ENCODE measurements at places on chromosomes 12 and 14.

GRCh38 chr12:2751230-2751629, 43.5 kb upstream of the FKBP4 start:
- DNase-seq, result no peak

DNA sequence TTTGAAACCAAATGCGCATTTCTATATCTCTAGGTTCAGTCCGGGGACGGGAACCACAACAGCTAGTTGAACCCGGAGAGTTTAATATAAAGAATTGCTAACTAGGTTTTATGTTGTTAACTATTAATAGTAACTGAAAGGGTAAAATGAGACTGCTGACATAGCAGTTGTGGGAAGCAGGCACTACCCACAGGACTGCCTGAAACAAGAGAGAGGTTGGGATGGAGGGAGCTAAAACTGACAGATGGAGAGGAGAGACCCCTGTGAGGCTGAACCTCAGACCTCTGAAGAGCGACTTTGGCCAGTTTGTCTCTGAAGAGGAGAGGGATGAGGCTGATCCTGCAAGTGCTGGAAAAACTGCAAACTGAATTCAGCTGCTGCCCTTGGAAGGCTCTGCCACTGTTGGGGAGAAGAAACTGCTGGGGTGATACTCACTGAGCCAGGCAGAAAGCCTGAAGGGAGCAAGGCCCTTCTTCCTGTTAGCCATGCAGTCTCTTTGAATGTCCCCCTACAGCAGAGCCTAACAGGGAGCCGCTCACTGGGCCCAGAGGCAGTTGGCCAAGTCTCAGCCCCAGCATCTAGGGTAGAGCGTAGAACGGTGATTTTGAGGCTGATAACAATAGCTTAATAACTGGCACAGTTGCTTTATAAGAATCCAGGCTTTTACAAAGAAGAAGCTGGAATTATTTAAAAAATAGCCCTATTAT, 172.2 kb downstream of the NPAS3 start:
- DNase-seq, result no peak

DNA sequence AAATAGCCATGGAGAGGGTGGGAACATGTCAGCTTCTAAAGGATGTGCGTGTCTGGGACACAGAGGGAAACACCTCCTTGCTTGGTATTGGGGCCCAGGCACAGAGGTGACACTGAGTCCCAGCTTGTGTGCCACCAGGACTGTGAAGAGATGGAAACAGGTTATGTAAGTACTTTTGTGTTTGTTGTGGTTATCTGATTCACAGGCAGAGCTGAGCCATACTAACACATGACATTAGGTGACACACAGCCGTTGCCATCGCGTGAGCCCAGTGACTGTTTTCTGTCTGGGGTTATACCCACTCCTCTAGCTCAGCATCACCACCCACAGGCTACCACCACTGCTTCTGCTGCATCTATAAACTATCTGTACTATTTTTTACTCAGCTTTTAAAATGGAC, 12.1 kb upstream of the FLVCR2 start:
- DNase-seq, result no peak

GRCh38 chr14:72060917-72061316, 128.7 kb downstream of the RGS6 start:
- DNase-seq, result no peak

- DNase-seq, result no peak
These were observed 99.0 kb downstream of the LIN7A start for GRCh38 chr12:80838708-80839107.

GRCh38 chr14:68331426-68331825, 461.4 kb downstream of the ZFP36L1 start:
- no peak for DNase-seq

DNA sequence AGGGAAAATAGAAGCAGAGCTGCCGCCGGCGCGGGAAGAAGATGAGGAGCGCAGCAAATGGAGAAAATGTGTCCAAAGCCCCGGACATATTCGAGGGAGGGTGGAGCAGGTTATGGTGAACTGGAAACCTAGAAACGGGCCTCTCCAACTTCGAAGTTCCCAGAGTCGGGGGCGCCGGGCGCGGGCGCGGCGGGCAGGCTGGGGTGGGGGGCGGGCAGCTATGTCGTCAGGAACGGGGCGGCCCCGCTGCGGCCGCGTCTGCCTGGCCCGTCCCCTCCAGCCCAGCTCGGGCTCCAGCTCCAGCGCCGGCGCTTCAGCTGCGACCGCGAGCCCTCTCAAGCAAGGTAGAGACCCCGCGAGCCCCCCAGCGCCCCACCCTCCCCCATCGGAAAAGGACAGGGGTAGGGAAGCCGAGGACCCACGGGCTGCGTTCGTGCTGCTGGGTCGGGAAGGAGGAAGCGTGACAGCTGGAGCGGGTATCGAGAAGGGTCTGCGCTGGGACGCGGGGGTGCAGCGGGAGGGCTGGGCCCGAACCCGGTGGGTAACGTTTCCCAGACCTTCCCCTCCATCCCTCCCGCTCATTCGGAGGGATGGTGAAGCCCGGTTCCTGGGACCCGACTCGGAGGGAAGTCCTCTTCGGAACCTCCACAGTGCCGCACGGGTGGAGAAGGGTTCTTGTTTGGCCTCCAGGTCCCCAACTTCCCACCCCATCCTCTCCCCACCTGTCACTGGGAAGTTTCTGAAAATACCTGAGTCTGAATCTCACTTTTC, 1.0 kb downstream of the DGKA start:
- no peak for DNase-seq

- no peak for DNase-seq
These were observed 867 bp downstream of the RHOJ start for GRCh38 chr14:63205044-63205575.

GRCh38 chr14:38224338-38224737, 16.6 kb downstream of the SSTR1 start:
- DNase-seq, result no peak

GRCh38 chr12:107586256-107586970, 99.2 kb upstream of the PWP1 start:
- DNase-seq, result no peak

GRCh38 chr14:61585598-61586543, 109.4 kb upstream of the HIF1A start:
- no peak for DNase-seq

DNA sequence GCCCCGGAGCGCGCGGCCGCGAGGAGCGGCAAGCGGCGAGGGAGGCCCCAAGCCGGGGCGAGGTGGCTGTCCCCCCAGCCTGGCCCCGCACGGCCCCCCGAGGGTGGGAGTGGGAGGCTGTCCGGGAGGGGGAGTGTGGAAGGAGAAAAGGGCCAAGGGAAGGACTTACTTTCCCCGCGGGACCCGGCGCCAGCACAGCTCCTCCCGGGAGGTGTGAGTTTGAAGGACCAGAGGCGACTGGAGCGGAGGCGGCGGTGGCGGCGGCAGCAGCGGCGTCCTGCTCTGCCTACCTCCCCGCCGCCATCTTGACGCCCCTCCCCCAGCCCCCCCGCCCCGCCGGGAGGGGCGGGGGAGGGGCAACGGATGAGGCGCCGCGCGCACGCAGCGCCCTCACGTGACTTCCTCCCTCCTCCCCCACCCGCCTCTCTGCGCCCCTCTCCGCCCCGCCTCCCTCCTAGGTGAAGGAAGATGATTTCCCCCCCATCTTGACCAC, at the start of gene SBNO1:
TSS of gene SBNO1 (minus strand) at position 316 of the 493 bp plus-strand sequence. CDS start 14,406 bp downstream, outside the sequence.
- DNase-seq, result no peak

DNA sequence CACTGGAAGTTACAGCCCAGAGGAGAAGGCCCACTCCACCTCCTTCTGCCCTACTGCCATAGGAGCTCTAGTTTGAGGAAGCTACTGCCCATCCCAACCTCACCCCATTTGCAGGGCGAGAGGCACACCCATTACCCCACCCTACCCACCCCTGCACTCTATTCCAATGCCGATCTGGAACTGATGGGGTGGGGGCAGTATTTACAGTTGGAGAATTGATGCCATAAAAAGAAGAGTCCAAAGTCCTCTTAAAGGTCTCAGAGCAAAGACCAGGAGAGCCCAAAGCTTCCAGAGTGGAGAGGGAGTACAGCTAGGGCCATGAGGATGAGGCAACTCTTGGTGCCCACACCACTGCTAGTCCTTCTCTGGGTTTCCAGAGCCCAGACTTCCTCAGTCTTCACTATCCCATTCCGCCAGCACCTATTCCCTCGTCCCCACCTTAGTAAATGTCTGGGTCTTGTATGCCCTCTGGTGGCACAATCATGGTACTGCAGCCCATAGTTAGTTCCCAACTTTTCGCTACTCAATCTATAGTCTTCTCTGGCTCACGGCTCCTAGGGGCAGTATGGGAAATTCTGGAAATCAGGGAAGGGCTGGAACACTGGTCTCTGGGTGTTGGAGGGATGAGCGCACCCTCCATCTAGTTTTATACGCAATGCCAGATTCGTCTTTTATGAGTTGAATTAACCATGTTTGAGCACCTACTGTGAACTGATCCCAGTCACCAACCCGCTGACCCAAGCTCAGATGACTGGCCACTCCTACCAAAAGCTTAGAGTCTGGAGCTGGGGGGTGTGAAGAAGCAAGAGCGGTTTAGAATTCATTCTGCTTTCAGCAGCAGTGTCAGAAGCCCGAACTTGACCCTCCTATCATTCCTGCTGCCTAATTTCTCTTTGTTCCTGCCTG, 6.9 kb upstream of the ADCY6 start:
- no peak for DNase-seq

DNA sequence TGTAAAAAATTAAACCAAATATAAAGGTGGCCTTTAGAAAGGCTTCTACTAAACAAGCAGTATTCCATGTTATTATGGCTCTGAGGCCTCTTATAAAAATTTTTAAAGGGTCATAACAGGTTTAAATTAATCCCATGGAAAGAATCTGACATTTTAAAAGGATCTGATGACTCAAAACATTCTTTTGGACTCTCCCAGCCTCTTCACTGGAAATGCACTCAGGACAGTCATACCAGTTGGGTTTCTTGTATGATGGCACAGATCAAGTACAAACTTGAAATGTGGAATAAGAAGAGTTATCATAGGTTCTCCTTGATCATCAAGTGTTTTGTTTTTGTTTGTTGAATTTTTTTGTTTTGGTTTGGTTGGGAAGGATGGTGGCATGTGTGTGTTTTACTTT, 50.8 kb downstream of the PPP2R5E start:
- no peak for DNase-seq
